ENCODE measurements at places on chromosomes 5 and 9. TPM values are rescaled to one million over a fixed set of nuclear protein-coding genes. Genes with fewer than 3 reads are reported as not detected.

- no peaks in the 10 kb centered on the region for H3K36me3 ChIP-seq
- no peaks in the 10 kb centered on the region for H3K27me3 ChIP-seq
- H3K4me3 ChIP-seq: no peak overlapping the region
- DNase-seq: no peak
- H3K27ac ChIP-seq: no peak overlapping the region
Measured at GRCh38 chr9:78150312-78150982, 85.4 kb upstream of the CEP78 start.

DNA sequence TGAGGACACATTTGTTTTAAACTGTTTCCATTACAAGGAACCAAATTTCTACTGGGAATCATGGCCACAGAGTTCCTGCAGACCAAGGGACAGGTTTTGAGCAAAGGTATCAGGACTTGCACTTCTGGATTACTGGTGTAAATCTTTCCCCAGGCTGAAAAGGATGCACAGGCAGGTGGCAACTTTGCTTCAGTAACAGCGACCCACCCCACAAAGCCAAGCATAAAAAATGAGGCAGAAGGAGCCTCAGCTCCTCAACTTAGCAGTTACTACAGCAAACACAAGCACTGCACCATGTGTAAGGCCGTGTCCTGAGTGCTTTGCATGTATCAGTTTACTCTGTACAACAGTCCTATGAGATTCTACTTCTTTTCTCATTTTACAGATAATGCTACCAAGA lies 251.9 kb downstream of the EBF1 start:
- no peaks in the 10 kb centered on the region for H3K36me3 ChIP-seq
- no peaks in the 10 kb centered on the region for H3K4me1 ChIP-seq
- DNase-seq: no peak
- no peak overlapping the region for H3K27ac ChIP-seq

GRCh38 chr9:21883642-21884041 lies 81.2 kb downstream of the MTAP start:
- DNase-seq: no peak
- H3K4me1 ChIP-seq: no peaks in the 10 kb centered on the region
- H3K27me3 ChIP-seq: no peaks in the 10 kb centered on the region
- no peaks in the 10 kb centered on the region for H3K36me3 ChIP-seq
- no peak overlapping the region for H3K4me3 ChIP-seq

- H3K27me3 ChIP-seq: no peaks in the 10 kb centered on the region
- H3K27ac ChIP-seq: no peak overlapping the region
- H3K36me3 ChIP-seq: no peaks in the 10 kb centered on the region
- DNase-seq: no peak
- peaks cover 7% of the 10 kb centered on the region for H3K4me1 ChIP-seq
Measured at GRCh38 chr5:173735691-173736090, 119.2 kb upstream of the BOD1 start.

DNA sequence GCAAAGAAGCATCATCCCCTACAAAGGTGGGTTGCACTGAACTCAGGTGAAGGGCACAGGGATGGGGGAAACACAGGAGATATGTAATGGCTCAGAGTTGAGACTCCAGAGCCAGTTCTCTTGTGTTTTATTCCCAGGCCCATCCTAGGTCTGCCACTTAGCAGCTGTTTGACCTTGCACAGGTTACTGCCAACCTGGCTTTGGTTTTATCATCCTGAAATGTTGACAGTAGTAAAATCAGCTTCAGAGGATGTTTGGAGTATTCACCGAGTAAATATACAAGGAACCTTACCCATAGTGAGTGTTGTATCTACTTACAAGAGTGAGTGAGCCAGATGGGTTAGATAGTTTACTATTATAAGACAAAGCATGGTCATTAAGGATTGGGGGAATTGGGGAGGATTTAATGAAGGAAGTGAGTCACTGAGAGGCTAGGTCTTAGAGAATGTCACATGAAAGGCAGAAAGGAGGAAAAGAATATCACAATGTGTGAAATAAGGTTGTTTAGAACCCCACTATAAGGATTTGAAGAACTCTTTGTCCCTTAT lies 141.3 kb downstream of the MAN2A1 start:
- H3K4me3 ChIP-seq: no peak overlapping the region
- no peaks in the 10 kb centered on the region for H3K27me3 ChIP-seq
- peaks cover 7% of the 10 kb centered on the region for H3K36me3 ChIP-seq
- H3K4me1 ChIP-seq: no peaks in the 10 kb centered on the region

GRCh38 chr9:82539146-82539545 lies 523.8 kb downstream of the RASEF start:
- no peak for DNase-seq
- no peaks in the 10 kb centered on the region for H3K4me1 ChIP-seq
- no peaks in the 10 kb centered on the region for H3K27me3 ChIP-seq

DNA sequence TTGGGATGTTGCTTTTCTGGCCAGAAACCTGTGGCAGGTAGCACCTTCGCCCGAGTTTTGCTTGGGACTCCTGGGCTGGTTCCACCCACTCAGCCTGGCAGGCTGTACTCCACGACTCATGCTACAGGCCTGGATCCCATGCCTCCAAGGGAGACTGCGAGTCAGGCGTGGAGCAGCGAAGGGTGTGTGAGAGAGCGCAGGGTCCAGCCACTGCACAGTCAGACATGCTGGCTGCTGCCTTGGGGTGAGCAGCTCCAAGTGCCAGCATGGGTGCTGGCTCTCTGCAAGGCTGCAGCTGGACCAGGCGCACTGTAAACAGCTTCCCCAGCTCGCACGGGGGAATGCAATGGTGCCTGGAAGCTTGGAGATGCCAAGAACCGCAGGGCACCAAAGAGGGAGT lies 249.6 kb upstream of the EDIL3 start:
- H3K4me3 ChIP-seq: no peak overlapping the region
- no peaks in the 10 kb centered on the region for H3K27me3 ChIP-seq
- no peak for DNase-seq
- H3K36me3 ChIP-seq: no peaks in the 10 kb centered on the region
- H3K27ac ChIP-seq: no peak overlapping the region

- no peaks in the 10 kb centered on the region for H3K36me3 ChIP-seq
- H3K4me3 ChIP-seq: no peak overlapping the region
- no peak overlapping the region for H3K27ac ChIP-seq
- no peak for DNase-seq
- no peaks in the 10 kb centered on the region for H3K27me3 ChIP-seq
- no peaks in the 10 kb centered on the region for H3K4me1 ChIP-seq
Measured at GRCh38 chr9:8020186-8020585, 220.6 kb upstream of the DMAC1 start.

DNA sequence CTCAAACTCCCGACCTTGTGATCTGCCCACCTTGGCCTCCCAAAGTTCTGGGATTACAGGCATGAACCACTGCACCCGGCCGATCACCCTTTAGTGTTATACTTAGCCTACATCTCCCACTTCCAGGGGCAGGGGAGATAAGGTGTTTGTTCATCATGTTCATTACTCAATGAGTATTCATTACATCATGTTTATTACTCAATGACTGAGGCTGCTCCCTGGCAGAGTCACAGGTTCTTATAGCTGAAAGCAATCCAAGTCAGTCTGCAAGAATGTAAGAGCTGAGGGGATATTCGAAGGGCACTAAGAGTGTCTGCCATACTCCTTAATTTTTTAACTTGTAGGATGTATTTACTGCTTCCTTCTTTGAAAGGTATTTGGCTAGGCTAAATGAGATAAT lies 214.2 kb downstream of the SPATA31D1 start:
- H3K27me3 ChIP-seq: no peaks in the 10 kb centered on the region
- H3K27ac ChIP-seq: no peak overlapping the region
- H3K4me1 ChIP-seq: no peaks in the 10 kb centered on the region
- no peaks in the 10 kb centered on the region for H3K36me3 ChIP-seq
- H3K4me3 ChIP-seq: no peak overlapping the region
- DNase-seq: no peak

DNA sequence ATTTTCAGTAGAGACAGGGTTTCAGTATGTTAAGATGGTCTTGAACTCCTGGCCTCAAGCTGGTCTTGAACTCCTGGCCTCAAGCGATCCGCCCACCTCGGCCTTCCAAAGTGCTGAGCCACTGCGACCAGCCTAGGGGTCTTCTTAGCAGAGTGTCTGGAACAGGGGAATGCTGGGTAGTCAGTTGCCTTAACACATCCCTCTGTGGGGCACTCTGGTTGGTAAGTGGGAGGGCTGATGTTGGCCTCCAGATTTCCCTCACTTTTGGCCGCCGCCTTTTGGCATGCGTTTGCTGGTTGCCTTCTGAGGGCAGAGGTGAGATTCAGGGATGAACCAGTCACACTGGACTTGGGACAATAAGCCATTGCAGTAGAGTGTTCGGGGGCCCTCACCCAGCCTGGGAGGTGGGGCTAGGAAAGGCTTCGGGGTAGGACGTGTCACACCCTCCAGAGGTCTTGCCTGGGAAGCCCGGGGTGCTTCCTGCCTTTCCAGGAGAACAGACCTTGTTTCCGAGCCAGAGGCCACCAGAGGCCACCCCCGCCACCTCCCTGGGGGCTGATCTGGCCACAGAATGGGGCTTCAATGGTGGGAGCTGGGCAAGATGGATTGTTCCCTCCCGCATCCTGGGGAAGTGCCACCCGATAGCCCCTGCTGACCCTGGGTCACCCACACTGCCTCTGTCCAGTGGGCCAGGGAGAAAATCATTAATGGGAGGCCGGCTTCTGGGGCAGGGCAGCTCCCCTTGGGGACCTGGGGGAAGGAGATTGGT lies 13.3 kb downstream of the FGF18 start:
- H3K4me3 ChIP-seq: no peak overlapping the region
- H3K27me3 ChIP-seq: no peaks in the 10 kb centered on the region
- no peak for DNase-seq
- H3K36me3 ChIP-seq: no peaks in the 10 kb centered on the region
- H3K4me1 ChIP-seq: no peaks in the 10 kb centered on the region
- H3K27ac ChIP-seq: no peak overlapping the region

DNA sequence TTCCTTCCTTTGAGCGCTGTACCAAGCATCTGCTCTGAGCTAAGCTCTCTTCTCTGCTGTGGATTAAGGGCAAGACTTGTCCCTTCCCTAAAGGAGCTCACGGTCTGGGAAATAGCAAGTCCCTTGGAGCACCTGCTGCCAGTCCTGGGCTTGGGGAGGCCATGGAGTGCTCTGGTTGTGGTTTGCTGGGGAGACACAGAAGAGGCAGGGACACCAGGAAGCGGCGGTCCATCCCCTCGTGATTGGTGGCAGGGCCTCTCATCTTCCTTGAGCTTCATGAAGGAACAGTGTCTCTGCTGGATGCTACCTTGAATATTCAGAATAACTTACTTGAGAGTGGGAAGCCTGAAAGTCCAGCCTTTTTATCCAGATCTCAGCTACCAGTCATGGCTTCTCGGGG lies 35.3 kb downstream of the COL5A1 start:
- H3K36me3 ChIP-seq: no peaks in the 10 kb centered on the region
- DNase-seq: no peak
- H3K4me3 ChIP-seq: no peak overlapping the region
- no peaks in the 10 kb centered on the region for H3K27me3 ChIP-seq
- peaks cover 23% of the 10 kb centered on the region for H3K4me1 ChIP-seq
- H3K27ac ChIP-seq: no peak overlapping the region

- no peaks in the 10 kb centered on the region for H3K27me3 ChIP-seq
- no peak overlapping the region for H3K4me3 ChIP-seq
- no peak for DNase-seq
- H3K4me1 ChIP-seq: no peaks in the 10 kb centered on the region
- H3K27ac ChIP-seq: no peak overlapping the region
Measured at GRCh38 chr9:76729980-76730737, 34.1 kb upstream of the PCA3 start.

- no peak overlapping the region for H3K27ac ChIP-seq
- H3K4me1 ChIP-seq: no peaks in the 10 kb centered on the region
- DNase-seq: no peak
- no peaks in the 10 kb centered on the region for H3K27me3 ChIP-seq
- no peaks in the 10 kb centered on the region for H3K36me3 ChIP-seq
Measured at GRCh38 chr5:102523541-102524175, 24.9 kb upstream of the SLCO6A1 start.

DNA sequence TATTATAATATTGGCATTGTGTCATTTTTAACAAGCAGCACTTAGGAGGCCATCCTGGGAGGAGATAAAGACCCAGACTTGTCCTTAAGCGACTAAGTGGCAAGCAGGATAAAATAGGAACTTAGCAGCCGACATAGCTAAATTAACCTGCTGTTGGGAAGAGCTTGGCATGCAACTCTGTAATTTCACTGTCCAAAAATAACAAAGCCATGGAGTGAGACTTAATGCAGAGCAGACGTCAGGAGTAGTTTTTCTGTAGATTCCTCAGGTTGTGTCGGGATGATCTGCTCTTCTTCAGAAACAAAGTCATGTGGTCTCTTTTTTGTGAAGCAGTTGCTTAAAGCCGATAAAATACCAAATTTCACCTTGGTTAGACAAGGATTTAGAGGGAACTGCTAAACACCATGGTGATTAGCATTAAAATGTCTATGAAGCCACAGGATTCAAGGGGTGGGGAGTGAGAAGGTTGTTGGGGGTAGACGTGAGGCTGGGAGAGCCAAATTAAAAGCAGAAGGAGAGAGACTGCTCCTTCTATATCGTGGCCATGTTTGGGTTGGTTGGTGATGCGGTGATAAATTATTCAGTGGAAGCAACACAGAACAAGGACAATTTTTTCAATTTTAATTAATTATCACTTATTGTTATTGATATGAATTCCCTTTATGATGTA lies 303.0 kb downstream of the CSNK1G3 start:
- H3K4me1 ChIP-seq: peaks cover 5% of the 10 kb centered on the region
- H3K27ac ChIP-seq: no peak overlapping the region
- H3K4me3 ChIP-seq: no peak overlapping the region
- H3K36me3 ChIP-seq: no peaks in the 10 kb centered on the region
- no peaks in the 10 kb centered on the region for H3K27me3 ChIP-seq
- no peak for DNase-seq

- no peak overlapping the region for H3K4me3 ChIP-seq
- H3K4me1 ChIP-seq: no peaks in the 10 kb centered on the region
- no peaks in the 10 kb centered on the region for H3K27me3 ChIP-seq
- no peaks in the 10 kb centered on the region for H3K36me3 ChIP-seq
- no peak overlapping the region for H3K27ac ChIP-seq
- no peak for DNase-seq
Measured at GRCh38 chr5:173452119-173452905, 124.1 kb upstream of the STC2 start.

GRCh38 chr9:137685035-137685740 lies 66.4 kb downstream of the EHMT1 start:
- H3K4me3 ChIP-seq: no peak overlapping the region
- H3K27me3 ChIP-seq: no peaks in the 10 kb centered on the region
- no peak for DNase-seq
- peaks cover 21% of the 10 kb centered on the region for H3K4me1 ChIP-seq
- H3K27ac ChIP-seq: no peak overlapping the region

DNA sequence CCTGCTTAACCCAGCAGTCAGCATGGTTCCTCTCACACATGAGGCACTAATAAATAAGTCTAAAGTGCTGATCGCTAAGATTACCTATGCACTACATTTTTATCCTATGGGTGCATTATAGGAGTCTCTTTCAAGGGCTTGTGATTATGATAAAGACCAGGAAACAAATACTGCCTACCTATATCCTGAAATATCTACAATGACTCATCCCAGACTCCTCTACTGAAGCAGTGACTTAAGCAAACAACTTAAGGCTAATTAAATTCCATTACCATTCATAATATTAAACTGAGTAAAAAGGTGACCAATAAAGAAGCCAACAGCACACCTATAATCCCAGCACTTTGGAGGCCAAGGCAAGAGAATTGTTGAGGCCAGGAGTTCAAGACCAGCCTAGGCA lies 338.4 kb downstream of the DNAH5 start:
- no peaks in the 10 kb centered on the region for H3K36me3 ChIP-seq
- no peak overlapping the region for H3K27ac ChIP-seq
- H3K4me3 ChIP-seq: no peak overlapping the region
- DNase-seq: no peak

Gene SLC25A2
- not detected for total RNA-seq

Gene GRIN1
- total RNA-seq: not detected

Gene GPR151
- not detected for total RNA-seq

Gene TRIM7
- total RNA-seq: 7.5 TPM

Gene CCNJL
- 37.6 TPM for total RNA-seq

Gene CENPK
- total RNA-seq: 7.6 TPM

Gene ADAMTSL1
- 39.7 TPM for total RNA-seq

Gene PCA3
- total RNA-seq: not detected

Gene UGT3A1
- total RNA-seq: not detected

Gene TMEM252
- total RNA-seq: 0.48 TPM

Gene PPP2R2B
- total RNA-seq: 1.4 TPM

Gene OTP
- not detected for total RNA-seq

Data from transverse colon (tissue), 4 donors.